ENCODE measurements at places on chromosomes 1 and 21.

GRCh38 chr1:242402956-242403355 lies 121.5 kb downstream of the PLD5 start:
- DNase-seq = no peak

- no peak for DNase-seq
Measured at GRCh38 chr1:167665469-167665868, 35.4 kb downstream of the RCSD1 start.

DNA sequence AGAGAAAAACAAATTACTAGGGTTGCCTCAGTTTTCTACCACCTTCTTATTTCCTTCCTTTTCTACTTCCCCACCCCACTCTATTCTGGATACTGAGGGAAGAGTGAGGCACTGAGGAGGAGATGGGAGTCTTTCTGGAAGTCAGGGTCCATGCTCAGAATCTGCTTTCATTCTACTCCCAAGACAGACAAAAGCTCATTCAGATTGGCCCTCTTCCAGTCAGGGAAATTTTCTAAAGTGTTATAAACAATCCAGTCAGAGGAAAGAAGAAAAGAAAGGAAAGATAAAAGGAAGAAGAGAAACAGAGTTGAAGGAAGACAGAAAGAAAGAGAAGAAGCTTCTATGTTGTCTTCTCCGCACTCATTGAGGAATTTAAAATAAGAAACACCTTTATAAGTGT lies 228.6 kb downstream of the COP1 start:
- DNase-seq = no peak

DNA sequence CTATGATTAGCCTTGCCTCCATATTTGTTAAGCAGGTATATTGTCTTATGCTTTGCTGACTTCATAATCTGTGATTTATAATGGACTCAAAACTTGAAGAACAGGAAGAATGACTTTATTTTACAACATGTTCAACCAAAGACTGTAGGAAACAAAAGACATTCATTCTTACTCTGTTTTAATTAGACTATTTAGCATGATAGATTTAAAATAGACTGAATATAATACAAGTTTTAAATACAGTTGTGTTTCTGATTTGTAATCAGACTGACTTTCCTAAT lies 63.1 kb downstream of the CDC14A start:
- DNase-seq = no peak

Measured in heart right ventricle (tissue), 16 donors.